NCI-H774 (cell line): ENCODE measurements at places on chromosomes 16 and 17.

DNA sequence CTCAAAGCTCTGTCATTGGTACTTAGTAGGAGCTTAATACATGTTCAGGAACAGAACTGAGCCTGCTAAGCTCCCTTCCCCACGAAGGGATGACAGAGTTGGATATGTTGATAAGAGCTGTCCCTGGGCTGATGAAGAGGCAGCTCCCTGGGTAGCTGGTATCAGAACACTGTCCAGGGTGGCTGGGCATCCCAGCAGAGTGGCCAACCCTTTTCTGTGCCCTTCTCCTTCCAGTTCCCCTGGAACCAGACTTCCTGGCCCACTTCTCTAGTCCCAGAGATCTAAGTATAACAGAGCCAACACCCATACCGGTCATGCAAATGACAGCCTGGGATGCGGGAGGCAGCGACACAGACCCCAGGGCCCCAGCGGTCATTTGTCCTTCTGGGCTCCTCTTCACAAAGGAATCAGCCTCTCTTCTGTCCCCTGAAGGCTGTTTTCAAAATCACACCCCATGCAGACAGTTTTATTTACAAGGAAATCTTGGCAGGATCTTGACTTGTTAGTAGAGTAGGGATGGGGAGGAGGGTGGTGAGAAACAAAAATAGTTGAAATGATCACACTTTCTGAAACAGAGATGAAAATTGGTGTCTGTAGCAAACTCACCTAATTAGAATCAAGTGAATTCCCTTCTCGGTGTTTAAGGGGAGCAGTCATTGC is 1.4 kb upstream of the RHBDL3 start:
- no peak for DNase-seq

- DNase-seq = peak; percentile 12
These were observed 1.3 kb upstream of the TMEM92 start for GRCh38 chr17:50272711-50273653.

DNA sequence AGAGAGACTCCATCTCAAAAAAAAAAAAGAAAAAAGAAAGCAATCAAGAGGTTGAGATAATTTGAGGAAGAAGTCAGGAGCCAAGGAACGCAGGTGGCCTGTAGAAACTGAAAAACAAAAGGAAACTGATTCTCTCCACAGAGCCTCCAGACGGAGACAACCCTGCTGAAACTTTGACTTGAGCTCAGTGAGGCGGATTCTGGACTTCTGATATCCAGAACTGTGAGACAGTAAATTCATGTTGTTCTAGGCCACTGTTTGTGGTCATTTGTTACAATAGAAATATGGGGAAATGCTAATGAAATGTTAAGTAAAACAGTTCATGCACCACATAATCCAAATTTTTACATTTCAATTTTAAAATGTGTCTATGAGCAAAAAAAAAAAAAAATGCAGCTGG is 5.2 kb downstream of the MBTPS1 start:
- no peak for DNase-seq

DNA sequence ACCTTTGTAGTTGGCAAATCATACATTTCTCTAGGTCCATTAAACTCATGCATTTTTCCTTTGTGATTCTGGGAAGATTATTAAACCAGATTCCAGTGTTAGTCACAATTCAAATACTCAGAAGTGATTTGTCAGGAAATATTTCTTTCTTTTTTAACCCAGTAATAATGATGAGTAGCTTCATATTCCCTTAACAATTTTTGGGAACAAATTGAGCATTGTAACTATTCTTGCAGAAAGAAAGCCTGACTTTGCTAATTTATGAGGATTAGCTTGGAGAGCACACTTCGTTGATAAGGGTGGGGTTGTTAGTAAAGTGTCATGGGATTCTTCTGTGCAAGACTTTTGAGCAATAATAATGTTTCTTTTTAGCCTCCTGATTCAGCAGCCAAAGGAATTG is 18.7 kb upstream of the KRT24 start:
- DNase-seq = no peak

DNA sequence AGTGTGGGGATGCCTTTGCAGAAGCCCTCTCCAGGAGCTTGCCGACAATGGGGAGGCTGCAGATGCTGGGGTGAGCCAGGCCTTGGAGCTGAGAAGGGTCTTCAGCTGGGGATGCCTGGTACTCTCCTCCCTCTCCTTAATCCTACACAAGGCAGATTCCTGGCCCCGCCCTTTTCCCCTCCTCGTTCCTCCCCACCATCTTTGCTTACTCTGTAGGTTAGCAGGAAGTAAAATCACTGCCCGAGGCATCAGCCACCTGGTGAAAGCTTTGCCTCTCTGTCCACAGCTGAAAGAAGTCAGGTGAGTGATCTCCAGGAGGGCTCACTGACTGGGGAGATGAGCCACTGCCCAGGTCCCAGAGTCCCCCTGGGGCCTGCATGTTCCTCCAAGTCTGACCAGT is 38.7 kb downstream of the NLRC5 start:
- no peak for DNase-seq

DNA sequence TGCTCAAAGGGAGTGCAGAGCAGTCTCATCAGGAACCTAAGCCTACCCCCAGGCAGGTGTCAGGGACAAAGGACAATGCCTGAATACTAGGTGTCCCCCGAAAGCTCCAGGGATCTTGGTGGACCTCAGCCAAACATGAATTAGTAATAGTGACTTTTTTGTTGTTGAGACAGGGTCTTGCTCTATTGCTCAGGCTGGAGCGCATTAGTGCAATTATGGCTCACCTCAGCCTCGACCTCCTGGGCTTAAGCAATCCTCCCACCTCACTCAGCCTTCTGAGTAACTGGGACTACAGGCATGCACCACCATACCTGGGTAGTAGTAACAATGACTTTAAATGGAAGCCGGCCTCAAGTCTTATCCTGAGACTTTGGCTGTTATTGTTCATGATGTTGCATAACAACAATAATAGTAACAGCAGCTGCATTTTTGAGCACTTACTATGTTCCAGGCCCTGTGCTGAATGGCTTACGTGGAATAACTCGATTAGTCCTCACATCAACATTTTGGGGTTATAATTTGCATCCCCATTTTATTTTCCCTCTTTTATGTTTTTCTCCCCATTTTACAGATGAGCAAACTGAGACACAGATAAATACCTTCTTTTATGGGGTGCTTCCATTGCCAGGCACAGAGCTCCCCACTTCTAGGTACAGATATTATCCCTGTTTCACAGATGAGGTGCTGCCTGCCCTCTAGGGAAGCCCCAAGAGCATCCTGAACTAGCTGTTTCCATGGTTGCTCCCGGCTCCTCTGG is 19.5 kb downstream of the CNGB1 start:
- no peak for DNase-seq

GRCh38 chr16:85586380-85587104 is 26.6 kb upstream of the GSE1 start:
- no peak for DNase-seq

- no peak for DNase-seq
These were observed 29.7 kb downstream of the ESRP2 start for GRCh38 chr16:68206245-68206644.

DNA sequence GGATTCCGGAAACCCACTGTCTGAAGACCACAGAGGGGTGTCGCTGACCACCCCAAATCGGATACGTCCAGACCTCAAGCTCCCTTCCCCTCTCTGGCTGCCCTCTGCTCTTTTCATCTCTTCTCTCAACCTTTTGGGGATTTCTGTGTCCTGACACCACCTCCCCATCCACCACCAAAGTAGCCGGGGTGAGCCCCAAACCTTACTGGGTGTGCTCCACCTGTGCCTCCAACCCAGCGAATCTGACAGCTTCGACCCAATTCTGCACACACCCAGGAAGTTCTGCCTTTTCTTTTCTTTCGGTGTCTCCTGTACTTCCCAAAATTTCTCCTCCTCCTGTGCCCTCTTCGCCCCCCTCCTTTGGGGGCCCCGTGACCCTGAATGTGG is 534 bp downstream of the KCTD11 start:
- no peak for DNase-seq

DNA sequence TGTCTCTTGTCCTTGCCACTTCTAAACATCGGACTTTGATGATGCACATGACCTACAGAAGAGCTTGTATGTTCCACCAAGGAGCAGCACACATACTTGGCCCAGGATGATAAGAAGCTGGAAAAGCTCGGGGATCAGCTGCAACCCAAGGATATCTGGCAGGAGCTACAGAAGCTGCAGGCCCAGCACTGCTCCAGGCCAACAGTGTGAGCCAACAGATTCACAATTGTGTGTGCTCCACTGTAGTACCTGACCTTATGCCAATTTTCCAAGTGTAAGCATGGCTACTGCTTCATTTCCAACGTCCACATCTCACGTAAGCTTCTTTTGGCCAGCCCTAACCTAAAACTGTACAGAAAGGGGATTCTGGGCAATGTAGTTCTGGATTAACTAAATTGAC is 83.4 kb downstream of the COX10 start:
- DNase-seq = no peak

DNA sequence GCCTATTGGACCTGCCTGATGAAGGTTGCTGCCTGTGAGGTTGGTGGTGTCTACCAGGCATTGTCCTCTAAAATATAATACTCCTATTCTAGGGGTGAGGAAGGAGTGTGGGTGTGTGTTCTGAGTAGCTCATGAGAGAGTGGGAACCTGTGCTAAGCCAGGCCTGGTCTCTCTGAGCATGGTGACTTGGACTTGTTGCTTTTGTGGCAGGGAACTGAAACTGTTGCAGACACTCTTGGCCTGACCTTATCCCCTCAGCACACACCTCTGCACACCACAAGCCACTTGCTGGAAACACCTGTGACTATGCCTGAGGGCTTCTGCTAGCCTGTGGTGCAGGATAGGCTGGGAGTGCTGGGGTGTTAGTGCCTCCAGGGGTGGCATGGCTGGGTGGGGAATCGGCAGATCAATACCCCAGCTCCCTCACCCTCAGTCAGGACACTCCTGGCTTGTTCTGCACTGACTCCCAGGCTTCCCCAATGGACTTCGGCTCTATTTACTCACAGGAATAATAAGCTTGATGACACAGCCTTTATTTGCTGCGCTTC is 29.9 kb downstream of the PLCG2 start:
- no peak for DNase-seq

DNA sequence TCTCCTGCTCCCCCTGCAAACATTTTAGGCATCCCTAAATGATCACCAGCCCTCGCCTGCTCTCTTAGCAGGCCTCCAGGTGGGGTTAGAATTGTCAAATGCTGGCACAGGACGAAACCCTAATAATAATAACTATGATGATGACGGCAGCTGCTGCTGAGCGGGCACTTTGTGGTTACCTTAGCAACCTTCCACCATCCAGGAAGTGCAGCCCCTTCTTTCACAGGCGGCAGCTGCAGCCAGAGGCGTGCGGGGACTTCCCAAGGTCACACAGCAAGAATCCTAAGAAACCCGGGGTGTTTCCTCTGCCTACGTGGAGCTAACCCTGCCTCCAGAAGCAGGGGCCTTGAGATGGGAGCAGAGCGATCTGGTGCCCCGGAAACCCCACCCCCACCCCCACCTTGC is 22.4 kb upstream of the EIF1 start:
- DNase-seq = peak; percentile 82

GRCh38 chr16:15575293-15576049 is 67.5 kb downstream of the MARF1 start:
- no peak for DNase-seq

GRCh38 chr16:81424771-81425170 is 19.8 kb upstream of the CMIP start:
- DNase-seq = no peak

DNA sequence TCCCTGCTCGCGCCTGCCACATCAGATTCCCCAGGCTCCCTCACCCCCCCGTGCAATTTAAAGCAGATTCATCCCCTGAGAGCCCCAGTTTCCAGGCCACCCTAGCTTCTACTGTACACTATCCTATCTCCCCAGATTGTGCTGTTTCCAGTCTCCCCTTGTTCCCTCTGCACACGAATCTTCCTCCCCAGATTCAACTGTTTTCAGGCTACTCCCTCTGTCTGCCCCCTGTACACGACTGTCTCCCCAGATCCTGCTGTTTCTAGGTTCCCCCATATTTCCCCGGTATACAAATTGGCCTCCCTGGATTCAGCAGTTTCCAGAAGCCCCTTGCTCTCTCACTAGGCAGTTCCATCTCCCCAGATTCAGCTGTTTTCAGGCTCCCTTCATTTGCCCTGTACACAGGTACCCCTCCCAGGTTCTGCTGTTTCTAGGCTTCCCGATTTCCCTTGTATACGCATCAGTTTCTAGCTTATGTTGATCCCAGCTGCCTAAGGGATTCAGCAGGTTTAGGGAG is 22.9 kb downstream of the COPZ2 start:
- no peak for DNase-seq

DNA sequence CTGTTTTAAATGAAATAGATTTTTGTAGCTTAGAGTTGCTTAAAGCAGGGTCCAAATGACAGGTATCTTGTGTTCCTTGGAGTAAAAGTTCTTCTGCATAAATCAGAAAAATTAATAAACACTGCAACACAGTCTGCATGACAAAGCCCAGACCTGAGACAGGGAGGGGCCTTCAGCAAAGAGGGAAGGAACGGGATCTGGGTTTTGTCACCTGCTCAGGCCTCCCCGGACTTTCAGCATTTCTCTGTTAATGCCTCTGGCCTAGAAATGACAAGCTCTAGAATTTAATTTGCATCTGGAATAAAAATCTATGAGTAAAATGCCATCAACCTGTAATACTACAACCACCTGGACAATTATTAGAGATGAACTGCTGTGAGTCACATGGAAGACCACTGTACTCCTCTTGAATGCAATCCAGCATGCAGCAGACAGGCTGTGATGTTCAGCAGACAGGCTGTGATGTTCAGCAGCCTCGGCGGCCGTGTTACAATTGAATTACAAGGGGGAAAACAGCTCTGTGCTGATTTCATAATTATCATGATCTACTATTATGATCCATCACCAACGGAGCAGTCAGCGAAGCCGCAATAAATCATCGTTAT is 170.2 kb downstream of the TOX3 start:
- no peak for DNase-seq

- DNase-seq = no peak
These were observed 399 bp downstream of the STX1B start for GRCh38 chr16:31009894-31010584.

- no peak for DNase-seq
These were observed 13.3 kb downstream of the COTL1 start for GRCh38 chr16:84604477-84605013.

DNA sequence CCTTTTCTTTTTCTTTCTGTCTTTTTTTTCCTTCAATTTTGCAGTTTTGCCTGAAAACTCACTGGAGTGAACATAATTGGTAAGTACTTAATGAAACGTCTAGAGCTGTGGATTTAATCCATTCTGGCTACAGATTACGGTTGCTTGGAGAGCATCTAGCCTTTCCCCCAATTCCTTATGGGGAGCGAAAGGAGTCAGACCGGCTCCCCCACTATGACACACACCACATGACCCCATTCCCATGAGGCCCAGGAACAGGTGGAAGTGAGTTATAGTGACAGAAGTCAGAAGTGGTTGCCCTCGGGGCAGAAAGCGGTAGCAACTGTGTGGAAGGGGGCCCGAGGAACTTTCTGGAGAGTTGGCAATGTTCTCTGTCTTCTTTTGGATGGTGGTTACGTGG is 41.2 kb downstream of the EMP2 start:
- no peak for DNase-seq
